AG08396 (cell line): ENCODE measurements at places on chromosomes 3 and 15.

GRCh38 chr15:54502416-54503075 lies 524.3 kb downstream of the UNC13C start:
- DNase-seq: no peak

GRCh38 chr15:54353726-54354125 lies 375.5 kb downstream of the UNC13C start:
- DNase-seq: no peak

- DNase-seq: no peak
Measured at GRCh38 chr3:83193526-83193925, 1432.1 kb upstream of the GBE1 start.

GRCh38 chr15:63236272-63236671 lies 41.1 kb upstream of the APH1B start:
- no peak for DNase-seq

DNA sequence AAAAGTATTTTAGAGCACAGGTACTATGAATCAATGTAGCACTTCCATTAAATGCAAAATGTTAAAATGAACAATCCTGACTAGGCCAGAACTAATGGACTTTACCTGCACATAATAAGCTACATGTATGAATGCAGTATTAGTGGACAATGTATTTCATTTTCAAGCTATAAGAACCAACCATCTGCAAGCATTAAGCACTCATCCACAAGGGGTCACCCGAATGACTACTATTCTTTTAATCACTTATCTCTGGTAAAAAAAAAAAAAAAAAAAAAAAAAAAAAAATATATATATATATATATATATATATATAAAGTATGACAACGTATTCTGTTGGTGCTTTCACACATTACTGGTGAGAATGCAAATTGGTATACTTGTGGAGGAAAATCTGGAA lies 7.2 kb downstream of the HERC1 start:
- DNase-seq: no peak

- DNase-seq: no peak
Measured at GRCh38 chr3:126051234-126051633, 32.7 kb downstream of the SLC41A3 start.

GRCh38 chr3:141384157-141384556 lies 15.9 kb downstream of the ZBTB38 start:
- DNase-seq: no peak

DNA sequence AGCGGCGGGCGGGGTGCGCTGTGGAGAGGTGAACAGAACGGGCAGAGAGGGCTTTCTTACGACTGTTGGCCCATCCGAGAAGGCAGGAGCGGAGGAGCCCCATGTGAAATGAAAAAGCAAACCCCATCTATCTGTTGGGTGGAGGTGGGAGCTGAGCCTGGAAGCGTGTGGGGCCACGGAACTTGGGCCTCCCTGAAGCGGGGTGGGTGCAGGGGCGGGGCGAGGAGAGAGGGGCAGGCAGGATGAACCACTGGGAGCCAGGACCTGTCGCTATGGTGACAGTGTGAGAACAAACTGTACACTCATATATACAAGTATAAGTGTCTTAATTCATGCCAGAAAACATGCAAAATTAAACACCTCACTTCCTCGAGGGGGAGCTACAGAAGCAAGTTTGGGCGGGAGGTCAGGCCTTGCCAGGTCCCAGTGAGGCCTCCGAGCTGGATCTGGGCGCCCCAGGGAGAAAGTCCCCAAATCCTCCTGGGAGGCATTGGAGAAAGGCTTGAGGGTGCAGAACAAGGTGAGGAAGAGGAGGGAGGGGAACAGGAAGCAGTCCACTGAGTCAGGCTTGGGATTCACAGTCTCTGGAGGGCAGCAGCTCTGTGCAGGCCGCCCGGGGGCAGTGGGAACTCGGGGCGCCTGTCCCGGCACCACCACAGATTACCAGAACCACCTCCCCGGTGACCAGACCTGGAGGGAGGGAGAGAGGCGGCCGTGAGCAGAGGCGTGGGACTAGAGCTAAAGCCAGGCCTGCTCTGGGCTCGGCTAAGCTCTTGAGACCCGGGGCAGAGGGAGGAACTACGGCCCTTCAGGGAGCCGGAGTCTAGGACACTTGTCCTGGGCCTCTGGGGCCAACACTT lies 34.8 kb downstream of the RBPMS2 start:
- DNase-seq: peak; percentile 85

- no peak for DNase-seq
Measured at GRCh38 chr3:54171509-54171908, 49.2 kb downstream of the CACNA2D3 start.

GRCh38 chr3:146313746-146314111 lies 62.8 kb upstream of the PLSCR4 start:
- no peak for DNase-seq

GRCh38 chr3:136644212-136644611 lies 108.0 kb downstream of the STAG1 start:
- no peak for DNase-seq

GRCh38 chr3:183324083-183324482 lies 71.0 kb downstream of the B3GNT5 start:
- no peak for DNase-seq

- no peak for DNase-seq
Measured at GRCh38 chr15:64213646-64214045, 50.8 kb upstream of the PPIB start.

- DNase-seq: no peak
Measured at GRCh38 chr3:44019736-44020135, 221.9 kb upstream of the TOPAZ1 start.

GRCh38 chr3:65655061-65655460 lies 383.7 kb downstream of the MAGI1 start:
- no peak for DNase-seq

GRCh38 chr15:99466701-99467337 lies 99.0 kb upstream of the MEF2A start:
- DNase-seq: no peak

- DNase-seq: no peak
Measured at GRCh38 chr3:148739720-148740119, 42.0 kb downstream of the AGTR1 start.

GRCh38 chr15:41870689-41871081 lies 23.2 kb downstream of the SPTBN5 start:
- DNase-seq: peak; percentile 70

GRCh38 chr3:26082911-26083310 lies 293.0 kb downstream of the OXSM start:
- DNase-seq: no peak

DNA sequence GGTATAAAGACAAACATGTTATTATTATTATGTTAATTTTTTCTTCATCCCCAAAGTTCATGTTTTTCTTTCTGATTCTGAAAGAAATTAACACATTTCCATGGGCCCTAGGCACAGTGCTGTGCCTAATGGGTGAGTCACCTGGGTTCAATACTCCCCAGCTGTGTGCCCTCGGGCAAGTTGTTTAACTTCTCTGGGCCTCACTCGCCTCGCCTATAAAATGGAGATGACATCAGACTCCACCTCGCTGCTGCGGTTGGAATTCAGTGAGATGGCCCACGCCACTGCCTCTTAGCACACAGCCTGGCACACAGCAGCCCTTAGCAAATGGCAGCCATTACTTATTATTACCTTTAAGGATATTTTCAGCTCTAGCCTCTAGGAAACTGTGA lies 22.6 kb downstream of the DNASE1L3 start:
- DNase-seq: no peak

GRCh38 chr15:56837273-56837672 lies 81.2 kb upstream of the TCF12 start:
- no peak for DNase-seq

- DNase-seq: no peak
Measured at GRCh38 chr3:85801955-85802354, 843.2 kb downstream of the CADM2 start.

- DNase-seq: peak; percentile 59
Measured at GRCh38 chr3:5304789-5305683, 117.5 kb downstream of the EDEM1 start.

GRCh38 chr3:69178838-69179739 lies 56.7 kb upstream of the LMOD3 start:
- no peak for DNase-seq

- DNase-seq: no peak
Measured at GRCh38 chr15:40226736-40227135, 12.1 kb upstream of the PAK6 start.

DNA sequence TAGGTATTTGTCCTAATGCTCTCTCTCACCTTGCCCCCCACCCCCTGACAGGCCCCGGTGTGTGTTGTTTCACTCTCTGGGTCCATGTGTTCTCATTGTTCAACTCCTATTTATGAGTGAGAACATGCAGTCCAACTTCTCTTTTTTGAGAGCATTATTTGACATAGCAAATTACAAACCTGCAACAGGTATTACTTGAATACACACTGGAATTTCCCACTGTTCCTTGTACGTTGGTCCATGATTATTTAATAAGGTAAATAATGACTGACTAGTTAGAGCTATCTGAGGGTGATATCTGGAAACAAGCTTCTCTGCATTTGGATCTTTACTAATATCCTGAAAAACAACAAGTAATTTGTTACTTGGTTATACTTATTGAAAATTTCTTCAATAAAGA lies 24.1 kb downstream of the ICE2 start:
- no peak for DNase-seq
